NCI-H82 (cell line): ENCODE measurements at places on chromosomes 13 and 19.

- DNase-seq = no peak
Observed at GRCh38 chr13:114115191-114115671, 17.2 kb downstream of the RASA3 start.

- peak; percentile 98 for DNase-seq
Observed at GRCh38 chr19:55585658-55586339, 5.2 kb upstream of the ZNF579 start.

GRCh38 chr19:28196101-28196500 is 1016.9 kb downstream of the UQCRFS1 start:
- no peak for DNase-seq

- no peak for DNase-seq
Observed at GRCh38 chr13:46624821-46625220, 71.9 kb downstream of the LRCH1 start.

DNA sequence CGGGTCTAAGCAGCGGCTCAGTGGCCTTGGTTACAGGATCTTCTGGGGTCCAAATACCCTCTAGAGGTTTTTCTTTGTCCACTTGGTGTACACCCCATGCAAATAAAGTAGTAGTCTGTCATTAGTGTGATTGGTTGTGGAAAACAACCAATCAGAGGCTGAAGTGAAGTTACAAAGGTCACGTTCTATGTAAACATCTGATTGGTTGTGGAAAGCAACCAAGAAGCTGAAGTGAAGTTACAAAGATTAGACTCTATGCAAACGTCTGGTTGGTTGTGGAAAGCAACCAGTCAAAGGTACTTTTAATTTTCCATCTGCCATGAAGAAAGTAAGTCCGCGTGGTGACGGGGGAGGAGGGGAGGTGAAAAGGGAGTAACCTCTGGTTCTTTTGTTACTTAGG is 790.9 kb downstream of the UQCRFS1 start:
- no peak for DNase-seq

DNA sequence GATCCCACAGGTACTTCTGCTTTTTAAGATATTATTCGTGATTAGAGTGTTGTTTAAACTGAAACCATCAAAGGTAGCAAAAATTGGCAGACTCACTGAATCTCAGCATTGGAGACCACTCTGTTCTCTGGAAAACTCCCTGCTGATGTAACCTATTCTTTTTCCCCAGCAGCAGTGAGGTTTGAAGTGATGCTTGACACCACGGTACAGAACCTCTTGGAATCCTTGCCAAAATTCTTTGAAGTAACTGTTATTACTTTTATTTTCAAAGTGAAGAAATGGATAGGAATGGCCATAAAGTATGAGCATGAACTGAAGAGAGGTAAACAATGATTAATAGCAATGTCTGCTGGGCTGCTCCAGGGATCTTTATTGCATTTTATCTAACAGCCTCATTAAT is 66.4 kb upstream of the KL start:
- no peak for DNase-seq

DNA sequence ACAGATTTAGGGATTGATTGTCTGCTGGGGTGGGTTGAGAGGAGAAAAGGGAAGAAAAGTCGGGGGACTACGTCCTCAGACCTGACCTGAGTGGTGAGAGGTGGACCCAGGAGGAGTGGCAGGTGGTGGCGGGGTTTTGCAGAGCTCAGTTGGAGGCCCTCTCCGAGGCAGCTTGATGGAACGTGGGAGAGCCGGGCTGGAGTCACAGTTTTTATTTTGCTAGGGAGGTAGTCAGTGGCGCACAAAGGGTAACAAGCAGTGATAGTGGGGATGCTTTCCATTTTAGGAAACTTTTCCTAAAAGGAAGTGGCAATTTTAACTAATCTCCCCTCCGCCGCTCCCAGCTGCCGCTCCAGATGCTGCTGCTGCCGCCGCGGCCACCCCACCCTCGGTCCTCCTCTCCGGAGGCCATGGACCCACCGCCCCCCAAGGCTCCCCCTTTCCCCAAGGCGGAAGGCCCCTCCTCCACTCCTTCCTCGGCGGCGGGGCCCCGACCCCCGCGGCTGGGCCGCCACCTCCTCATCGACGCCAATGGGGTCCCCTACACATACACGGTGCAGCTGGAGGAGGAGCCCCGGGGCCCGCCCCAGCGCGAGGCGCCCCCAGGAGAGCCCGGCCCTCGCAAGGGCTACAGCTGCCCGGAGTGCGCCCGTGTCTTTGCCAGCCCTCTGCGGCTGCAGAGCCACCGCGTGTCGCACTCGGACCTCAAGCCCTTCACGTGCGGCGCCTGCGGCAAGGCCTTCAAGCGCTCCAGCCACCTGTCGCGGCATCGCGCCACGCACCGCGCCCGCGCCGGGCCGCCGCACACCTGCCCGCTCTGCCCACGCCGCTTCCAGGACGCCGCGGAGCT is 1.1 kb upstream of the ZNF581 start:
- peak; percentile 66 for DNase-seq

GRCh38 chr13:30047154-30047874 is 196.9 kb upstream of the UBL3 start:
- no peak for DNase-seq

DNA sequence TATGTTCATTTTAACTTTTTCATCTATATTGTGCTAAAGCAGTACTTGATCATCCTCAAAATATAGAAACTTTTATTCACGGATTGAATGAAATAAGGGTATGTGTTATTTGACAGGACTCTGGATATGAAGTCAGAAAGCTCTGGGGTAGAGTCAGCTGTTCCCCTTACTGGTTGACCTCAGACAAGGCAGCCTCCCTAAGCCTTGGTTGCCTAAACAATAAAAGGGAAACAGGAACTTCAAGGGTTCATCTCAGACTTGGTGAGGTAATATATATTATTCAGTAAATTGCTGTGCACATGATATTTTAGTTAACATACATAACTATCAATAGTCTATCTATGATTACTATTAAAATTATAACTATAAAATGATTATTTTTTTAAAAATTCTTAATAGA is 13.6 kb downstream of the POLR1D start:
- peak; percentile 19 for DNase-seq

DNA sequence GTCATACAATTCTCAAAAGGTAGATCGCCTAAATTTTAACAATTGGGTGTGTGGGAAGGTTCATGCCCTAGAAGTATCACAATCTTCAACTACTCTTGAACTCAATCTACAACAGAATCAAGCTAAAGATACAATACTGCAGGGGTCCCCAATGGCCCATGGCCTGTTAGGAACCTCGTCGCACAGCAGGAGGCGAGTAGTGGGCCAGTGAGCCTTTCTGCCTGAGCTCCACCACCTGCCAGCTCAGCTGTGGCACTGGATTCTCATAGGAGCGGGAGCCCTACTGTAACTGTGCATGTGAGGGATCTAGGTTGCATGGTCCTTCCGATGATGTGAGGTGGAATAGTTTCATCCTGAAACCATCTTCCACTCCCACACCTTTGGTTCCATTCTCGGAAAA is 230.6 kb downstream of the KLF12 start:
- peak; percentile 28 for DNase-seq

- no peak for DNase-seq
Observed at GRCh38 chr19:55092423-55093318, 17.0 kb downstream of the EPS8L1 start.

GRCh38 chr13:92272177-92272576 is 873.8 kb downstream of the GPC5 start:
- DNase-seq = no peak

GRCh38 chr13:94090773-94091480 is 388.6 kb downstream of the DCT start:
- no peak for DNase-seq

DNA sequence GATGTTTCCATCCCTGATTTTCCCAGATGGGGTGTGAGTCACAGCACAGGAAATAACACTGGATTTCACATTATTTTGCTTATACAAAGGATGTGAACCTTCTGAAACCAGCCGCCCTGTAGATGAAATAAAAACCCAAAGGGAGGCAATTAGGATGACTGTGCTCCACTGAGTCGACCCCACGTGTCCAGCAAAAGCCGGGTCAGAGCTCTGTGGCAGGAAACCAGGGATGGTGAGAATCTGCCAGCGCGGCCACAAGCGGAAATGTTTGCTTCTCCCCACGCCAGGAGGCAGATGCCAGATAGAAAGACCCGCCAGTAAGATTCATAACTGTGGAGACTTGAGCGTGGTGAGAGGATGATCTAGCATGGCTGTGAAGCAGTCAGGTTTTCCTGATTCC is 764.4 kb downstream of the LIG4 start:
- no peak for DNase-seq

DNA sequence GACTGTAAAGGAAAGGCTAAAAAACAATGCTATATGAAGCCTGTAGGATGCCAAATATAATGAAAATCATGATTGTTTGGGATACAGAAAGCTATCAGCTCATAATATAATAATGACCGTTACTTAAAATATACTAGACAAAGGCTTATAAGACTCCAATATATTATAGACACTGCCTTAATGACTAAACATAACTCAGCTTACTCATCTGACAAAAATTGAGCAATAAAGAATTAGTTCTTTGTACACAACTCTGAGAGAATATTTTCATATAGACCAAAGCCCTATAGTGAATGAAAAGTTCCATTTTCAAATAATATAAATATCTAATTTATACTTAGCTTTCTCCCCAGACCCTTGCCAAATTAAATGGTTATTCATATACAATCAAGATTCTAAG is 283.3 kb downstream of the DIAPH3 start:
- DNase-seq = no peak

DNA sequence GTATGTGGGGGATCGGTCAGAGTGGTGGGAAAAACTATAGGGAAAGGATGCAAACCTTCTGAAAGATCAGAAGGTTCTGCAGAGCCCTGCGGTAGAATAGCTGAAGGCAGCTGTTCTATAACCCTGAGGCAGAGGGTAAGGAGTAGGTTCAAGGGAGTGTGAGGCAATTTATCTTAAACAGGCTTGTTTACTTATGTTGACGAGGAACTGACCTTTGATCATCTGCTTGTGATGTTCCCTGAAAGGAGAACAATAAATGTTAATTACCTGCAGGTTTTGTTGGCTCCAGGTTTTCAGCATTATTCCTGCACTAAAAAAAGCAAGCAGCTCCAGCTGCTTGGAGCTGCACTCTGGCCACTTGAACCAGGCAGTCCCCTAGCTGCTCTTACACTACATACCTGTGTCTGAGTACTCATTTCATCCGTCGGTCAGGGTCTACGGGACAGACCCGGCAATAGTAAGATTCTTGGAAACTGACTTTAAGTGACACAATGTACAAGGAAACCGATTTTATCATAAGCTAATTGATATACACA is 202.1 kb downstream of the TBC1D4 start:
- no peak for DNase-seq

DNA sequence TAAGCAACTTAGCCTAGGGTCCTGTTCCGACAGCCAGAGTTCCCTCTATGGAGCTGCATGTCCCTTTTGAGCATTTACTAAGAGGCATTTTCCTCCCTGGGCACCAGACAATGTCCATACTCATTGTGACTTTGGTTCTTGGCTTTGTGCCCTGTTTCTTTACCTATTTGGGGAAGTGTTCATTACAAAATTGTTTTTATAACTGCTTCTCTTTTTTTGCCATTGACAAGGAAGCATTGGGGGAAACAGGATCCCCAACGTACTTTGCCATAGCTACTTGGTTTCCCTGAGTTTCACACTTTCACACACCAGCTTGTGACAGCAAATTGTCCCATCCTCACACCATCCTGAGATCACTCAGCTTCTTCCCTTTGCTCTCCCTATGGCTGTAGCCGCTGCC is 81.1 kb upstream of the SIAH3 start:
- DNase-seq = no peak

- no peak for DNase-seq
Observed at GRCh38 chr13:34217343-34218025, 399.5 kb downstream of the RFC3 start.

GRCh38 chr13:94610475-94610874 is 8.8 kb downstream of the GPR180 start:
- DNase-seq = no peak

DNA sequence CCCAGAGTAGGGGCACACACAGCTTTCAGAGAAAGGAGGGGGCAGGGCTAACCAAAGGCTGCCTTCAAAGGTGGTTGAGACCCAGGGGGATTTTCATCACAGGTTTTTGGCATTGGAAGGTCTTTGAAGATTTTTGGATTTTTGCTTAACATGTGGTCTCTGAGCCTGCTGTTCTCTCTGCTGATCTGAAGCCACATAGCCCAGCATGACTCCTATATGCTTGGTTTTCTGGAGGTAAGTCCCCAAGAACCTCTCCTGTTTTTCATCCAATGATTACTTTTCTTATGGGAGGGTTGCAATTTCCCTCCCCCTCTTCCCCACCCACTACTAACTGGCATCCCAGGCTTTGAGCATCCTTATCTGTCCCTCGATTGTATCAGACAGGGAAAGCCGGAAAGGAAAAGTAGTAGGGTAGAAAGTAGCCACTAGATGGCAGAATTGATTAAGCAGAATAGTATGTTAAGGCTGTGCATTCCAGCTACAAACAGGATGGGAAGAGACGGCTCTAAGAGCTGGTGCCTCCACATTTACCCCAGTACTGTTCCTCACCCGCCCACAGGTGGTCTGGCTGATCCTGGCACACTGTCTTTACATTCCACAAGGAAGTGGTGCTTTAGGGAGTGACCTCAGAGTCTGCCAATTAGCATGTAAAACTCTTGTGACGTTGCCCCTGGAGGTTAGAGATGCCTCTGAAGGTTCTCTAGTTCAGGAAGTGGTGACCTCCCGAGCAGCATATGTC is 218.9 kb upstream of the EDNRB start:
- peak; percentile 91 for DNase-seq

- DNase-seq = peak; percentile 37
Observed at GRCh38 chr19:48716562-48717291, 2.8 kb downstream of the MAMSTR start.

- no peak for DNase-seq
Observed at GRCh38 chr19:53785196-53785889, 38.8 kb downstream of the NLRP12 start.

- no peak for DNase-seq
Observed at GRCh38 chr13:90246687-90247345, 1100.7 kb upstream of the MIR17HG start.

GRCh38 chr19:4555657-4556561 is 3.6 kb downstream of the SEMA6B start:
- peak; percentile 70 for DNase-seq

GRCh38 chr19:56838909-56839651 is 1.4 kb downstream of the PEG3 start:
- peak; percentile 10 for DNase-seq

GRCh38 chr13:94612050-94612449 is 10.4 kb downstream of the GPR180 start:
- peak; percentile 80 for DNase-seq

- DNase-seq = no peak
Observed at GRCh38 chr19:32868206-32868950, 1.2 kb downstream of the SLC7A9 start.

GRCh38 chr19:6705931-6706632 is 14.4 kb downstream of the C3 start:
- no peak for DNase-seq

- DNase-seq = no peak
Observed at GRCh38 chr13:111877906-111878305, 189.0 kb upstream of the SOX1 start.

- DNase-seq = no peak
Observed at GRCh38 chr19:1384478-1385110, 887 bp downstream of the NDUFS7 start.

DNA sequence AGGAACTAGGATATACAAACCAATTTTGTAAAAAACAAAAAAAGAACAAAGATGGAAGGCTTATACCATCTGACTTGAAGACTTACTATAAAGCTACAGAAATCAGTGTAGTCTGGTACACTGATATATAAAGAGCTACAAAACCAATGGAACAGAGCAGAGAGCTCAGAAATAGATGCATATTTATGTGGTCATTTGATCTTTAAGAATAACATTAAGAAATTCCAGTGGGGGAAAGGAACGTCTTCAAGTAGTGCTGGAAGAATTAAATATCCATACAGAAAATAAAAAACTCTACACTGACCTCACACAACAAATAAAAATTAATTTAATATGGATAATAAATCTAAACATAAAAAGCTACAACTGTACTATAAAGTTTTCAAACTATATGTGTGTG is 317.0 kb downstream of the ENOX1 start:
- no peak for DNase-seq
